ENCODE measurements at places on chromosomes 6 and 20.
A peak's percentile ranks its signal among the peaks of the same experiment; 100 is the strongest.

- DNase-seq, result no peak
Measured at GRCh38 chr6:129744201-129744879, 34.4 kb upstream of the ARHGAP18 start.

GRCh38 chr20:13984211-13984610 is 6.2 kb downstream of the SEL1L2 start:
- no peak for DNase-seq

DNA sequence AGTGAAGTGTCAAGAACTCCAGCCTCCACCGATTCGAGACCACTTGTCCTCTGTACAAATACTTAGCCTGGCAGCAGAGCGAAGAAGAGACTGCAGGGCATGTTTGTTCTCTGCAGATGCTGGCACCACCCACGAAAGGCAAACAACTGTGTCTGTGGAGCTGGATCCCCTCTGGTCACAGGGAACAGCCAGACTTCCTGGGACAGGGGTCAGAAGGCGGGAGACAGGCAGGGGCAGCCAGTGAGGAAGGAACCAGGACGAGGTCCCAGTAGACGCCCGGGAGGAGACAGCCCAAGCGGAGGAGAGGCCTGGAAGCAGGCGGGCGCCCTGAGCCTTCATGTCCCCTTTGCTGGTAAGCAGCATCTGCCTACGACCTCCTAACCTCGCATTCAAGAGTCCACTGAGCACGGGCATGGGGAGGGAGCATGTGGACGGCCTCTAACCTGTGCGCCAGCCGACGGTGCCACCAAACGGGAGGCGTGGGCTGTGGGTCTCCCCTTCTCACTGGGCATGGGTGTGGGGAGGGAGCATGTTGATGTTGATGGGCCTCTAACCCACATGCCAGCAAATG is 265.5 kb downstream of the DLL1 start:
- DNase-seq, result no peak

DNA sequence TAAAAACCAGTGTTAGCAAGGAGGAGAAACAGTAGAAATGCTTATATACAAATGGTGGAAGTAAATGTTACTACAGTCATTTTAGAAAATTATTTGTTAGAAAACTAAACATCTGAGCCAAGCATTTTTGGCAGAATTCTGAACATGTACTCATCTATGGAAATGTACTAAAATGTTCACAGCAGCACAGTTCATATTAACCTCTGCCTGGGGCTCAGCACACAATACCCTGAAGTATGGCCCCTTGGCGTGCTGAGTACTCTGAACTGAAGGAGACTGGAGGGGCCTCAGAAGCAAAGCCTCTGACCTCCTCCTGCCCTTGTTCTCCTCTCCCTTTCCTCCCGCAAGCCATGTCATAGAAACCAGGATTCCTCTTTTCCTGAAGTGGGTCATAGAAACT is 66.2 kb upstream of the RALGAPA2 start:
- no peak for DNase-seq

- no peak for DNase-seq
Measured at GRCh38 chr6:33166811-33167210, 25.5 kb downstream of the COL11A2 start.

DNA sequence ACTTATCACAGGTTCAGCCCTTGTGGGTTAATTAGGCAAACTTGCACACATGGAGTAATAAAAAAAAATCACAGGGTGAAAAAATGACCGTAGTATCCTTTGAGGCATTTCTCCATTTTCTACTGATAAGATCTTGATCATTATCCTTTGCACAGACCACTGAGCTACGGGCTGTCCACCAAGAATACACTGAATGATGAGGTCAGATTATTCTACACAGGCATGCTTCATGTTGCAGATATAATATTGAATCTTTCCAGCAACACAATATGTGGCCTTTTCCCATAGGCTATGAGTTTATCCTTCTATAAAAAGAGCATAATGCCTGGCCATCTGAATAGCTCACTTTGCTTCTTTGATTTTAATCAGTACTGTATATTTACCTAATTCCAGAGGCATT is 168.9 kb downstream of the FRK start:
- DNase-seq, result no peak

GRCh38 chr20:52457826-52458225 is 266.2 kb upstream of the ZFP64 start:
- DNase-seq, result no peak

DNA sequence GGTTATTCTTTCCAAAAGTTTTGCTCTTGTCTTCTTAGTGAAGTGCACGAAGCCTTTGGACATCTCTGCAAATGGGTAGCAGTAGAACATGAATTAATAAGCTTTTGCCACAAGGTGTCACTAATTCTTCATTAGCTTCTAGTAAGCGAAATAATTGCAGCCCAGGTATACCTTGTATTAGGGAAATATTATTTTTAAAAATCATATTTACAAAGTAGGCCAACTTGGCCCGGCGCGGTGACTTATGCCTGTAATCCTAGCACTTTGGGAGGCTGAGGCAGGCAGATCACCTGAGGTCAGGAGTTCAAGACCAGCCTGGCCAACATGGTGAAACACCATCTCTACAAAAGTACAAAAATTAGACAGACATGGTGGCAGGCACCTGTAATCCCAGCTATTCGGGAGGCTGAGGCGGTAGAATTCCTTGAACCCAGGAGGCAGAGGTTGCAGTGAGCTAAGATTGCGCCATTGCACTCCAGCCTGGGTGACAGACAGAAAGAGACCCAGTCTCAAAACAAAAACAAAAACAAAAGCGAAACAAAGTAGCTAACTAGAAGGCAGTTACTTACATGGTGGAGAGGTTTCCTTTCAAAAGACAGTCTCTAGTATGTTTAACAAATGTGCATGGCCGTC is 8.8 kb upstream of the RSPH3 start:
- no peak for DNase-seq

GRCh38 chr6:139965393-139965792 is 590.9 kb upstream of the CITED2 start:
- DNase-seq, result no peak

- DNase-seq, result no peak
Measured at GRCh38 chr20:54123587-54124180, 50.1 kb downstream of the CYP24A1 start.

DNA sequence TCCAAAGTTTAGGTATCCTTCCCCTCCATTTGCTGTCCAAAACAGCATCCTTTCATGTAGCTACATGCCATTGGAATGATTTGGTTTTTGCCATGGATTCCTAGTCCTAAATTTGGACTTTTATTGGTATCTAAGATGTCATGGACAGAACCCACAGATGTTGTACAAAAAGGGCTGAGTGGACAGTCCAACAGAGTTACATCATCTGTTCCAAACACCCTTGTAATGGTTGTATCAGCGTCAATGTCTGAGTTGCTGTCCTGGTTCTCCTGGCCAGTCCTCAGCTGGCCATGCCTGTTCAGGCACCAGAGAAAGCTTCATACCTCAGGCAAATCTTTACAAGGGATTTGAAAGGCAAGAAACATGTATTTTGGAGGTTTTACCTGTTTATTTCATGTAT is 191.3 kb downstream of the ESR1 start:
- DNase-seq, result no peak

DNA sequence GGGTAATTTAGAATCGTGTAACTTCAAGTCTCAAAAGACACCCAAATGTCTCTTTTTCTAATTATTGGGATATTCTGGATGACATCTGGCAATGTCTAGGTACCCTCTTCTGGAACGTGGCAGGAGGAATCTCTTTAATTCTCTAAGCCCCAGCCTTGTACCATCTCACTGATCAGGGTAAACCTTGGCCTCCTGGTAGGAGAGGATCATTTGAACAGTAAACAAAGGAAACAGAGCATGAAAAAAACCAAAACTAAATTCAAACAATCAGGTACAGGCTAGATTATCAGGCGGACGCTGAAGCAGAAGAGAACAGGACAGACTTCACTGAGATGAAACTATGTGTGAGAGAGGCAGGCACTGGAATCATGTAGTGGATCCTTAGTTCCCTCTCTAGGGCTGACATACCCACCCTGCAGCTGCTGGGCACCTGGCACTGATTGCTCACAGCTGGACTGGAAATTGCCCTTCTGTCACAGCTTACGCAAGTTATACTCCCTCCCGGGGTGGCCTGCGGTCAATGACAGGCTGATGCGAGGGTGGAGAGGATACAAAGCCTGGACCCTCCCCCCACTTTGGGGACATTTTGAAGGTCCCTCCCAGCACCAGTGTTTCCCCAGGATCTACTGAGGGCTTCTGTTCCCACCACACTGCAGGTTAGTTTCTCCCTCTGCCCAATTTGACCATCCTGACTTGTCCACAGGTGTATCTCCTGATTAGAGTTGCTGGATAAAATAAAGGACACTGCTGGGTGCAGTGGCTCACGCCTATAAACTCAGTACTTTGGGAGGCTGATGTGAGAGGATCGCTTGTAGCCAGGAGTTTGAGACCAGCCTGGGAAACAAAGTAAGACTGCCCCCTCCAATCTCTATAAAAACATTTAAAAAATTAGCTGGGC is 20.6 kb upstream of the ZBTB24 start:
- no peak for DNase-seq

GRCh38 chr6:31965700-31966099 is 6.2 kb downstream of the DXO start:
- DNase-seq, result no peak

DNA sequence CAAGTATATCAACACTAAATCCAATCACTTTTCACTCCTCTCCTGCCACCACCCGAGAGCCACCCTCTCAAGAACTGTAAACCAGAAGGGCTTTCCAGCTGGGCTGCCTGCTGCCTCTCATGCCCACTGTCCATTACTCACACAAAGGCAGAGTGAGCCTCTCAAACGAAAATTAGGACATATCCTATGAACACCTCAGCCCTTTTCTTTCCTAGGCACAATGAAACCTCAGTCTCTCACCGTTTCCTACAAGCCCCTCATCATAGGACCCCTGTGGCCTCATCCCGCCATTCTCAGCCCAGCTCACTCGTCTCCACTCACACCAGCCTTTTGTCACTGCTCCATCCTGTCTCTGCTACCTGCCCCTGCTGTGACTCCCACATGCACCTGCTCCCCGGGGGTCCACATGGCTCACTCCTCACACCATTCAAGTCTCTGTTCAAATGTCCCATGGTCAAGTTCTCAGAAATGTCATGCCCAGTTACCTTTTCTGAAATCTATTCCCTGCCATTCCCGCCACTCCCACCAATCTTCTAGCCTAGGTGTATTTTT is 7.4 kb downstream of the HLA-F start:
- DNase-seq, result no peak

DNA sequence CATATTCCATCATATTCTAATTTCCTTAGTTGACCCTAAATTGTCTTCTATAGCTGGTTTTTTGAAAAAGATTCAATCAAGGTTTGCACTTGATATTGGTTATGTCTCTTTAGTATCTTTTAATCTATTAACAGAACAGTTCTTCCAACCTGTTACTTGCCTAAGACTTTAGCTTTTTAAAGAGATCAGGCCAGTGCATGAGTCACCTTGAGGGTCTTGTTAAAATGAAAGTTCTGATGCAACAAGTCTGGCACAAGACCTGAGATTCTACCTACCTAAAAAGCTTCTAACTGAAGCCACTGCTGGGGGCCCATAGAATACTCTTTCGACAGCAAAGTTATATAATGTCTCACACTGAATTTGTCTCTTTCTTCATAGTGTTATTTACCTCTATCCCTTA is 3.2 kb downstream of the USP45 start:
- DNase-seq, result no peak

DNA sequence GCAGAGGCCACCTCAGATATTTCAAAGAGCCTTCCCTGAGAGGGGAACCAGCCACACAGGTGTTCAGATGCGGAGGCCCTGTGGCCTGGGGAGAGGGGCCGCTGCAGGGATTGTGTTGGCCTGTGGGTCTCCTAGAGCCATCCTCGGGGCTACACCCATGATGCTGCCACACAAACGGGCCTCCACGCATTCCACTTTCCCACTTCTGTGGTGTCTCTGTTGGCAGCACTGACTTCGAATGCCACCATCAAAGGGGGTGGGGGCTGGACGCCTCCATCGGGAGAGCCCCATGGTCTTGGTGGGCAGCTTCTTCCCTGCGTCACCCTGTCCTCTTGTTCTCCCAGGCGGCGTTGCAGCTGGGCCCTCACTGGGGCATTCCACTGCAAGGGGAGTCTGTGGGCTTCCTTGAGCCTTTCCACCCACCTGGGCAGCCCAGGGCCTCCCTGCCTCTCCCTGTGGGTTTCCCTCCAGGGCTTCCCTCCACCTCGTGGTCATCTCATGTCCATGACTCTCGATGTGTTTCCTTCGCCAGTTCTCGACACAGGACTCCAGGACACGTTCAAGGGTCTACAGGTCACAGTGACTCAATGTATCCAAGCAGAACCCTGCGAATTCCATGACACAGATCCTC is 145.5 kb downstream of the ERMARD start:
- DNase-seq, result no peak

DNA sequence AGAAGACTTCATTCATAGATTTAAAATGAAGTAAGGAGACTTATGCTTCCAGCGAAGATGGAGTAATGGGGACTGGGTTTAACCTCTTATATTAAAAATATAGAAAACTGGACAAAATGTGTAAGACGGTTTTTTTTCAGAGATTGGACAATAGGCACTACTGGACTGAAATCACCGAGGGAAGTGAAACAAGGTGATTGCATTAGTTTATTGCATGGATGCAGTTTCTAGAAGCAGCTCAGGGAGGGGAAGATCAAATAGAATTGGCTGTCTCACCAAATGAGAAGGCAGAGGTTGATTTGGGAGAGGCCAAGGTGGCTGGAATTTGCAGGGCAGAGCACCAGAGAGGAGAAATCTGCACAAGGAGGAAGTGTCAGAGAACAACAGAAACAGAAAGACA is 162.6 kb downstream of the DNAH8 start:
- DNase-seq, result no peak

DNA sequence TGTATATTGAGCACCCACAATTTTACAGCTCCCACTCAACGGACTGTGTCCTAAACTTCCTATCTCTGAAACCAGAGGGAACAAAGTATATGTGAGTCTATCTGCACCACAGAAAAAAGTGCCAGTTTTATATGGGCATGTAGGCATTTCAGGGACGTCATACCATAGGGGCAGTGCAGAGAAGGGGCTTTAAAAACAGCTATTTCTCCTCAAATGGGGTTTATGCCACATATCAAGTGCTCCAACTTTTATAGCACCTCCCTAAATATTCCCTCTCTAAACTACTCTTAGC is 28.9 kb upstream of the ASF1A start:
- DNase-seq, result no peak

GRCh38 chr6:44003345-44004061 is 123.7 kb downstream of the MRPL14 start:
- DNase-seq, result no peak

- no peak for DNase-seq
Measured at GRCh38 chr6:168083514-168083885, 4.5 kb upstream of the FRMD1 start.

GRCh38 chr6:138157986-138158638 is 3.6 kb upstream of the ARFGEF3 start:
- DNase-seq, result no peak

DNA sequence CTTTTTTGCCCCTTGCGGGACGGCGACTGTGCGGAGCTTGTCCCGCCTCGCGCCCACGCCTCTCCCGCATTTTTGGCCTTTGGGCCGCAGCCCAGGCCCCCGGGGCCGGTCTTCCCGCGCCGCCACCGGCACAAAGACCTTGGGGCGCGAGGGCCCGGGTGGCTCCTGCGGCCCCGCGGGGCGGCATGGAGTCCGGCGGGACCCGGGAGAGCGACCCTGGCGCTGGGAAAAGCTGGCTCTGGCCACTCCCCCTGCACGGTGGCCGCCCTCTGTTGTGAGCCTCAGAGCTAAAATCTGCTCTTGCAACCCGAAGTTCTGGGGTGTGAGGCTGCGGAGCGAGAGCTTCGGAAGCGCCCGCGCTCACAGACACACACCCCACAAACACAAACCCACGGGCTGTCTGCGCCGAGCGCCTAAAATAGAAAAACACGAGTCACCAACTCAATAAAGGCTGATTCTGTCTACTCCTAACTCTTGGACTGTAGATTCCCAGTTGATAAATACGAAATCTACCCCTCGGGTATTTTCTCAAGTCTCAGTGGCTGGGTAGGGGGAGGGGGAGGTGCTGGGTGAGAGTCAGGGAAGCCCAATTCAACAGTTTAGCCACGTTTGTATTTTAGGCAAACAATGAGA is 496 bp upstream of the BEND3 start:
- DNase-seq, result peak; percentile 6
